T-cell (primary cell): ENCODE measurements at places on chromosomes 5 and 9.

- no peak for DNase-seq
Observed at GRCh38 chr5:88685591-88686541, 197.1 kb downstream of the MEF2C start.

GRCh38 chr9:5493679-5494511 is 16.4 kb upstream of the PDCD1LG2 start:
- DNase-seq: no peak

GRCh38 chr5:177304392-177305119 is 957 bp downstream of the PRELID1 start:
- no peak for DNase-seq

DNA sequence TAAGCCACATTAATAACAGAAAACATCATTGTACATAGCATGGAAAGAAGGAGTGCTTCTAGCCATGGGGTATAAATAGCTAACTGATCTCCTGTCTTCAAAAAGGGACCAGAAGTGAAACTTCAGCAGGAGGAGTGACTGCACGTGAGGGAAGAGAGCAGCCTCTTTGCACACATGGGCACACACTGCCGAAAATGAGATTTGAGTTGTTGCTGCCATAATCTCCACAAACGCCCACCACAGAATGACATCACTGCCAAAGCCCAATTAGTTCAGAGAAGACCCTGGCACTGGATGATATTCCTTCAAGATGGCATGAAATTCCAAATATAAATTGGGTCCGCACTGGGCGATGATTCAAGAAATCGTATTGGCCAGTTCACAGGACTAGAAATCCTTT is 238.9 kb upstream of the NR4A3 start:
- DNase-seq: no peak

DNA sequence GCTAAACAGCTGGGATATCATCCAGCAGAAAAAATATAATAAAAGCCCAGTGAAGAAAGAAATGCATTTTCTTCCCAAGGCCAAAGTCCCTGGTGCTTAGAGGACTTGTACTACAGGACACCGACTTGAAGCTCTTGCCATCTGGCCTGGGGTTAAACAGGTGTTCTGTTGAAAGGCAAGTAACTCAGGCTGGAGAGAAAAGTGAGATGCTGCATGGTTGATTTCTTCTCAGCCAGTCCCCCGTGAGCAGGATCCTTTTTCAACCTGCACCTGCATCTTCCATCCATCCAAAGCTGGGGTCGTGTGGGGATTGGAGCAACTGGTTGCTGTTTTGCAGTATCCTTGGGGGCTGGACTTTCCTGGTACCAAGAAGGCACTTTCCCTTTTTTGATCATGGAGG is 146.1 kb upstream of the RPS23 start:
- DNase-seq: no peak

DNA sequence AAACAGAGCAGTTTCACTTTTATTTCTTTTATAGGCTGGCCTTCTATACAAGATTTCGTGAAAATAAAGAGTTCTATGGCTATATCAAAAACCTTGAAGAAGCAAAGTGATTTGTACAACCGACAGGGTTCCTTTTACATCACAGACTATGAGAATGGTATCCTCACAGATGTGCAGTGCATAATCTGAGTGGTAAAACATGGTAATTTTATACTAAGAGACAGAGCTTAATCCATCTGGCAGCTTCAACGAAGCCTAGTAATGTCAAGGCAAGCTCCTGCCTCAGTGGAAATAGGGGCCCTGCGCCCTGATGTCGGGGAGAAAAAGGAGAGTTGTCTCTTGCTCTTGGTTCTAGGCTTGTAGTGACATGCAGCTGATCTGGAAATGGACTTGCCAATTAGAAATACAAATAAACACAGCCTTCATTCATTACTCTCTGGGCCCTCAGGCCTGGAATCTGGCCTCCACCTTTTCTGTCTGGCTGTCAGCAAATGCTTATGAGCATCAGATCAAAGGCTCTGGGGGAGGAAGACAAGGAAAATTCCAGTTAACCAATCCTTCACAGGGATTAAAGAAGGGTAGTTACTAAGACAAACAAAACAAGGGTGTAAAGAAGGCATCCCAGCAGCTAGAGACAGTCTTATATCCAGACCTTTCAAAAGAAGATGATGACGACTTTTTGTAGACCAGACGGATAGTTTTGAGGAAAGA is 33.6 kb upstream of the TRIM32 start:
- no peak for DNase-seq

GRCh38 chr5:160618286-160618685 is 196.6 kb downstream of the PTTG1 start:
- no peak for DNase-seq

DNA sequence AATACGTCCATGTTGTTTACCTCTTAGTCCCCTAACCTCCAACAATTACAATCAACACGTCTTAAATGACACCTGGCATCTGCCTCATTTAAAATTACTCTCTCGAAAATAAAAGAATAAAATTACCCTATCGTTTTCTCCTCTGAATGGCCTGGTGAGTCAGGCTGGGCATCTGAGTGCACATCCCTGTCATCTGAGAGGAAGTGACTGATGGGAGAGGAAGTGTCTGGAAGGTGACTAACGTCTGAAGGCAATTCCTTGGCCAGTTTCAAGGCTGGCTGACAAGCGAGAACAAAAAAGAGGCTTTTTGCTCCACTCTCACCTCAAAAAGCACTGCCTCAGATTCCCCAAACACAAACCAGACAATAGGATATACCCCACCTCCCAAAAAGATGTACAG is 57.7 kb downstream of the MAPKAP1 start:
- DNase-seq: no peak

GRCh38 chr5:29984156-29984540 is 1209.3 kb upstream of the CDH6 start:
- no peak for DNase-seq

- no peak for DNase-seq
Observed at GRCh38 chr5:81553567-81554212, 159.8 kb upstream of the ACOT12 start.

- peak; percentile 35 for DNase-seq
Observed at GRCh38 chr5:112921026-112921832, 798 bp downstream of the REEP5 start.

GRCh38 chr9:106038266-106039001 is 344.1 kb downstream of the TMEM38B start:
- DNase-seq: no peak

DNA sequence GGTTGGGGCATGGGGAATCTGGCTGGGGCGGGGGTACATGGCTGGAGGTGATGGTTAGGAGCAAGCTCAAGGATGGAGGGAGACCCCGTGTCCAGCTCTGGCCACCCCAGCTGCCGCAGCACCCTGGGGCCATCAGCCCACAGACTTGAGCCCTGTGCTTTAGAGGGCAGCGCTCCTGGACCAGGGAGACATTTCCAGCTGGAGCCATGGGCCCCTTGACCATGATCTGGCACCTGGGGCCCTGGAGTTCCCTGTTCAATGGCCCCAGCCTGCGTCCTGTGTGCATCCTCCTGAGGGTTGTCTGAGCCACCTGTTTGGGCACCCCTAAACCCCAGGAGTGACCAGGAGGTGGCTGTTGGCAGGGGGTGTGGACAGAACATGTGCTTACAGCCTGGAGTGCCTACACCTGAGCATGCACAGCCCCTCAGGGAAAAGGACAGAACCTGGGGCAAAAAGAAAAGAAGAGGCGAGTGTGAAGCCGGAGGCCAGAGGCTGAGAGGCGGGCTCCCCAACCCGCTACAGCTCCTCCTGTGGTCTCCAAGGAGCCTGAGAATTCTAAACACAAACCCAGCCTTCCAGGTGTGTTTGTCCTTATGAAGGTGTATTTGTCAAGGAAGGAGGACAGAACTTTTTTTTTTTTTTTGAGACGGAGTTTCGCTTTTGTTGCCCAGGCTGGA is 126.7 kb downstream of the C9orf50 start:
- no peak for DNase-seq

DNA sequence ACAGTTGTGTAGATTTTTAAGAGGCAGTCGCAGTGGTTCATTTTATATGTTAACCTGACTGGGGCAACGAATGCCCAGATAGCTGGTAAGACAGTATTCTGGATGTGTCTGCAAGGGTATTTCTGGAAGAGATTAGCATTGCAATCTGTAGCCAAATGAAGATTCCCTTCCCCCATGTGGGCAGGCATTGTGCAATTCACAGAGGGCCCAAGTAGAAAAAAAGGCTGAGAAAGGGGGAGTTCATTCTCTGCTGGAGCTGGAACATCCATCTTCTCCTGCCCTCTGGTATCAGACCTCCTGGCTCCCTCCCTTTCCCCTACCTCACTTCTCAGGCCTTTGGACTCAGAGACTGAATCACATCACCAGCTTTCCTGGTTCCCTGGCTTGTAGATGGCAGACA is 70.6 kb downstream of the TENT4A start:
- no peak for DNase-seq

DNA sequence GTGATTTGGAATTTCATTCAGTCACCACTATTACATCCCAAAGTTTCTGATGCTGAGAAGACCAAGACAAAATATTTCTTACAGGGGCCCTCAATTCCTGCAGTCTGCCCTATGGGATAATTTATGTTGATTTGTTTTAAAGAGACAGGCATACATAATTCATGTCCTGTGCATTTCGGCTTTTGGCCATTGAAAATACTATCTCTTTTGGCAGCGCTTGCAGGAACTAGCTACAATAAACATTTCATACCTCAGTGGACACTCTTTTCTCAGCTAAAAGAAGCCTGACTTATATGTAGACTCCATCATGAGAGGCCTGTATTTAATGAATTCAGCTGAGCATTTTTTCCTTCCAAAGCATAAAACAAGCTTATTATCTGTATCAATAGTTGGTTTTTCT is 451.9 kb upstream of the C9orf72 start:
- DNase-seq: no peak

GRCh38 chr9:121819428-121820231 is 168.2 kb downstream of the DAB2IP start:
- no peak for DNase-seq

- DNase-seq: no peak
Observed at GRCh38 chr5:40687321-40687720, 7.6 kb downstream of the PTGER4 start.

GRCh38 chr9:81414836-81415235 is 274.5 kb downstream of the TLE1 start:
- DNase-seq: no peak

- peak; percentile 69 for DNase-seq
Observed at GRCh38 chr5:157948738-157949410, 89.9 kb upstream of the CLINT1 start.

DNA sequence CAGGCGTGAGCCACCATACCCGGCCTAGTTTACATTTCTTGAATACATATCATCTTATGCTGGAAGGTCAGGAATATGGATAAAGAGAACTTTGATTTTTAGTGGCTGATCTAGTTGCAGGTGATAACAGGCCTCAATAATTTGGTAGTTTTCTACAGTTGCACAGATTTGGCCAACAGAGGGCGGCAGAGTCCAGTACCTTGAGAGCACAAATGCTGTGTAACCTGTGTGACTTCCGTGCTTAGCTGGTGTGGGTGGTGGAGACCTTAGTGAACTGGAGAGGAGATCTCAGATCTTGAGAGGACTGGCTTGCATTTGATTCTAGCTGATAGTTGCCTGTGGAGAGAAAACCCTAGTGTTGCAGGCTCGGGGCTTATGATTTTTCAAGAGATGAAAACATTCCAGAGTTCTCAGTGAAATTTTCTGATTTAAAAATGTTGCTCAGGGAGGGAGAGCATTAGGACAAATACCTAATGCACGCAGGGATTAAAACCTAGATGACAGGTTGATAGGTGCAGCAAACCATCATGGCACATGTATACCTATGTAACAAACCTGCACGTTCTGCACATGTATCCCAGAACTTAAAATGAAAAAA is 17.4 kb upstream of the GPR151 start:
- DNase-seq: peak; percentile 62

GRCh38 chr5:53313145-53313544 is 167.3 kb upstream of the FST start:
- DNase-seq: no peak

GRCh38 chr5:158796812-158797497 is 302.8 kb downstream of the EBF1 start:
- DNase-seq: no peak

- DNase-seq: no peak
Observed at GRCh38 chr9:72844440-72844768, 108.4 kb downstream of the ALDH1A1 start.

DNA sequence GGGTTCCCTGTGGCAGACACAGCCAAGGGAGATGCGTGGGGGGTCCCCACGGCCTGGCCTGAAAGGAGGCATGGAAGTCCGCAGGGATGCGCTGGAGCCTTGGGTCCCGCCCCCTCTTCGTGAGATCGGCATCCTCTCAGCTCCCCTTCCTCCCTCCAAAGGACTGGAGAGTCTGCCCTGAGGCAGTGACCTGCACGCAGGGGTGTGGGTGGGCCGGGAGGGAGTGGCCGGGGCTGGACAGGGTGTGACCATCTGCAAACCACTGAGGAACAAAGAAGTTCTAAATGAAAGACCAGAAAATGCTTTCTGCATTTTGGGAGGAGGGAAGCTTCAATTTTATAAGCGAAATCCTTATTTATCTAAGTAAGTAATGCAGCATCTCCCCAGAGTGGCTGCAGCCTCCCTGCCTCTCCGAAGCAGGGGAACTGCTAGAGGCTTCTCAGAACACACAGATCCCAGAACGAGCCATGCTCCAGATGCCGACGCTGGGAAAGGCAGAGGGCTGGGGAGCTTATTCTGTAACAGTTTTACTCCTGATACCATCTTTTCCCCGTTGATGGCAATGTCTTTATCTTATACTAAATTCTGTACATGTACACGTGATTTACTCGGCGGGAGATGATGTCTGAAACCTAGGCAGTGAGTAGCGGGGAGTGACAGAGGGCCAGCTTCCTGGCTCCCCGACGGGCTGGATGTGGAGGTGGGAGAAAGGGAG is 221.7 kb downstream of the FANCC start:
- no peak for DNase-seq

DNA sequence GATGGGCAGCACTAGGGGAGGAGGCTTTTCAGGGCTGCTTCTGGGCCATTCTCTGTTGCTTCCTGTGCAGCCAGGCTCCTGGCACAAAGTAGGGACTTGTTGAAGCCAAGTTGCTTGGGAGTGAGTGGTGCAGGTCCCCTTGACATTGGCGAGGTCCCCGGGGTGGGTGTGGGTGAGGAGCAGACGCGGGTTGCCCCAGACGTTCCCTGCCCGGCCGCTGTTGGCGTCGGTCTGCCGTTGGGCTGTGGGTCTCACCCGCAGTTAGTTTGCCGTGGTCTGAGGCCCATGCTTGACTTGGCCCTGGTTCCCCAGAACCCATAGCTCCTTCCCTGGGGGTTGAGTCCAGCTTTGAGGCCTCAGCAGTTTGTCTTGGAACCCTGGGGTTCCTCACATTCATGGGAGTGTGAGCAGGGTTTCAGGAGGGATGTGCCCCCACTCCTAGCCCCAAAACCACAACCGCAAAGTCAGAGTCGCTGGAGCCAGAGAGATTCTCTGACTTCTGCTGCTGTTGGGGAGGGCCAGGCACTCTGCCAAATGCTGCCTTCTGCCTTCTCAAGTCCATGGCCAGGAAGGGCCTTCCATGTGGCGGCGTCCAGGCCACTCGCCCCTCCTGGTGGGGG is 77.5 kb downstream of the RXRA start:
- DNase-seq: peak; percentile 69
